ENCODE measurements at places on chromosomes 1 and 21. TPM values are rescaled to one million over a fixed set of nuclear protein-coding genes. Genes with fewer than 3 reads are reported as not detected.

HSD3B2 gene
- 0.18 TPM for polyA plus RNA-seq

OR2M2 gene
- polyA plus RNA-seq: not detected

CADM3 gene
- 1.5 TPM for polyA plus RNA-seq

DNA sequence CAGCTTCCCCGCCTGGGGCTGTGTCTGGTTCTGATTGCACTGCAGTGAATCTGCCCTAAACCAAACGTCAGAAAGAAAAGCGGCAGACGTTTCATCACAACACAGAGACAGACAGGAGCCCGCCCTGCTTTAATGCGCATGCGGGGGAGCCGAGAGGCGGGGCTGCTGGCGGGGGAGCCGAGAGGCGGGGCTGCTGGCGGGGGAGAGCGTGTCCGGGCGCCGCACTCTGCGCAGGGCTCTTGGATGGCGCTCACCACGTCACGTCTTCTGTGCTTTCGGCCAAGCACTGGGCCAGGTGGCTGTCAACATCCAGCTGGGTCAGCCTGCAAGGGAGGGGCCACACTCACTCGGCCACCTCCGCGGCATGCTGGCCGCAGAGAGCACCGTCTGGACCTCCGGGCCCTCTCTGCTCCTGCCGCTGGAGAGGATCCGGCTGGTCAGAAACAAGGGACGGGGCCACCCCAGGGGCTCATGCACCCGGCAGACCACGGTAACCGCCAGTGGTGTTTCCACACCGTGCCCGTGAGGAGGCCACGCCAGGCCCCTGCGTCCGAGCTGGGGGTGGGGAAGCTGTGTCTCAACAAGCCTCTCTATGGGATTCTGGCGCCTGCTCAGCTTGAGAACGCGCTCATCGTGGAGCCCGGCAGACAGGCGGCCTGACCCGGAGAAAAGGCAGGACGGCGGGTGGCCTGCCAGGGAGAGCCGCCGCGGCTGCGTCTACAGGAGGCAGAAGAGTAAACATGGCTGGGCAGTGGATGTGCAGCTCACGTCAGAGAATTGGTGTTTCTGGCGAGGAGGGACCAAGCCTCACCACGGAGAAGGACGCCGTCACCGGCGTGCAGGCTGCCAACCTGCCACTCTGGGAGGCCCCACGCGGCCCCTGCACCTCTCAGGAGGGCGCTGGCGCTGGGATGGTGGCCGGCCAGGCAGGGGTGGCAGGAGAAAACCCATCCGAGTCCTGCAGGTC lies 4.8 kb downstream of the FAAP20 start:
- DNase-seq: peak; percentile 93

DNA sequence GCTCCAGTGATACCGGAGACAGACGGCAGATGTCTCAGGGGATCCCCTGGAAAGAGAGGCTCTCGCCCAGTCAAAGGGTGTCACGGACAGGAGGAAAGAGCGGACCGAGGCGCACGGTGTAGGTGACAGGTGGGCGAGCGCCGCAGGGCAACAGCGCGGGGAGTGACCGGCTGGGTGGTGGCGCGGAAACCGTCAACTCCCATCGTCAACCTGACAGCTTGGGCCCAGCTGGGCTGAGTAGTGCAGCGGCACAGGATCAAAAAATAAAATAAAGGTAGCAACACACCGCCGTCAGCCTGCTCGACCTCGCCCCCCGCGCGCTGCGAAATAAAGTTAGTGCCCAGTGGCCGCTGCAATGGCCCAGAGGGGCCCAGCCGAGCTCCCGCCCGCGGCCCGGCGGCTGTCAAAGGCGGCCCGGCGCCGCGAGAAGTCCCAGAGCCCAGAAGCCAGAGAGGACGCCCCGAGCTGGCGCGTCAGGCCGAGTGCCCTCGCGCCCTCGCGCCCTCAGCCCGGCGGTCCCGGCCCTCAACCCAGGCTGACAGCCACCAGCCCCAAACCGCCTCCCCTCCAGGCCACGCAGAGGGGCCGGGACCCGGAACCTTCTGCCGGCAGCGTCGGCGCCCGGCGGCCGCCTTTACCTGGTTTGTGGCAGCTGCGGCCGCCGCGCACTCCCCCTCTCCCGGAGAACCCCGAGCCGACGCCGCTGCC lies at the start of gene LYST:
Gene LYST (minus strand): TSS at position 702 of the 708 bp plus-strand sequence. CDS start 36,489 bp downstream, outside the sequence.
- DNase-seq: peak; percentile 61

- peak; percentile 63 for DNase-seq
These were observed at the start of gene EPHB2 for GRCh38 chr1:22710701-22711049. Gene EPHB2 (plus strand): TSS chr1:22710839. CDS start chr1:22710983, 144 bp downstream.

DNA sequence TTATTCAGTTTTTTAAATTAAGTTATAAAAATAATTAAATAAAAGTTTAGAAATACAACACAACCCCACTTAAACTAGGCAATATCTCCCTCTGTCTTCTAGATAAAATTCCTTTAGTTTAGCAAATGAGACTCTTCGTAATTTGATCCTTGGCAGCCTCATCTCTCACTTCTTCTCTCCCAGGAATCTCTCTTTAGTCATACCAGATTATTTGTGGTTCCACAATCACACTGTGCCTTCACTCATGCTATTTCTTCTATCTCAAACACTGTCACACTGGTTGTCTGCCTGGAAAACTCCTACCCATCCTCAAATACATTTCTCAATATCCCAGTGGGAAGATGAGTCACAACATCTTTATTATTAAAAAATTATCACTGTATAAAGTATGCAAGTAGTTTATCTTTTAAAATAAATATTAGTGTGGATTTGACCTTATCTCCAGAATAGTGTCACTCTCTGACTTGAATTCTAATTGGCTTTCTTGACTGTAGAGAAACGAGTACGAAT lies 195.5 kb downstream of the KCNH1 start:
- no peak for DNase-seq

DNA sequence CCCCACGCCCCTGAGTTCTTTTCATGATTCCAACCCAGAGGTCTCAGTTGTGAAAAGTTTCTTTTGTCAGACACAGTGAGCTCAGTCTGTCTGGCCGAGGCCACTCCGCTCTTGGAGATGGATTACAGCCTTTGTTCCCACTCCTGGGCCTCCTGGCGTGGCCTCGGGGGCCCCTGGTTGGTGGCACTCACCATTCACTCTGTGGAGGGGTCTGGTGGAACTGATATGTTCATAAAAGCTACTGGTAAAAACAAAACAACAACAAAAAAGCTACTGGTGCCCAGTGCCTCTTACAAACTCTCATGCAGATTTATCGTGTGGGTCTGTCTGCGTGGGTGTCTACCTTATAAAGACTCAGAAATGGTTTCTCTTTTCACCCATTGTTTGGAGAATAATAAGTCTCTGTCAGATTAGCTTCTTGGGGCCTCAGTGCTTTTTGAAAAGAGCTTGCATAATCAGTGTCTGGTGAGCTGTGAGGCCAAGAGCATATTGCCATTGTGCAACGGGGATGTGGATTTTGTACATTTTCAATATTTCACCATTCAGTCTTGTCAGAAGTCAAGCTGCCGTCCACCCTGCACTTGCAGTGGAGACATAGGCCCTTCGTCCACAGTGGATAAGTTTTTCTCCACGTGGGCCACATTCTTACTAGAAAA lies 86.7 kb downstream of the GALNT2 start:
- DNase-seq: peak; percentile 45

GRCh38 chr1:167145965-167146364 lies 52.1 kb downstream of the STYXL2 start:
- no peak for DNase-seq

GRCh38 chr21:31142600-31142999 lies 104.3 kb upstream of the KRTAP19-8 start:
- no peak for DNase-seq

DNA sequence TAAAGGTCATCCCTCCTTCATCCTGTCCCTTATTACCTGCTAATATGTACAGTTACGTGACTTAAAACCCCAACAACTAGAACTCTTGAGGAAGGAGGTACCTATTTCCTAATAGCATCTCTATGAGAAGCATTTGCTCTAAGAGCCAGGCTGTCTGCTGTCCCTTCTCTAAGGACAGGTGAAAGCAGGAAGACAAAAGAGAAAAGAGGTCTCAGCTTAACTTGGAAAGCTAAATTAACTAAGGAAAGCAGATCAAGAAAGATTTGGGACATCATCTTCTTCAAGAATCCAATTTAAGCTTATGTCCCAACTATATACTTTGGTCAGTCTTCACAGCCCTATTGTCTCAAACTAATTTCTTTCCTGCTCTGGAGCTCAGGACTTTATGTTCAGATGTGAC lies 2.9 kb downstream of the EGLN1 start:
- no peak for DNase-seq

DNA sequence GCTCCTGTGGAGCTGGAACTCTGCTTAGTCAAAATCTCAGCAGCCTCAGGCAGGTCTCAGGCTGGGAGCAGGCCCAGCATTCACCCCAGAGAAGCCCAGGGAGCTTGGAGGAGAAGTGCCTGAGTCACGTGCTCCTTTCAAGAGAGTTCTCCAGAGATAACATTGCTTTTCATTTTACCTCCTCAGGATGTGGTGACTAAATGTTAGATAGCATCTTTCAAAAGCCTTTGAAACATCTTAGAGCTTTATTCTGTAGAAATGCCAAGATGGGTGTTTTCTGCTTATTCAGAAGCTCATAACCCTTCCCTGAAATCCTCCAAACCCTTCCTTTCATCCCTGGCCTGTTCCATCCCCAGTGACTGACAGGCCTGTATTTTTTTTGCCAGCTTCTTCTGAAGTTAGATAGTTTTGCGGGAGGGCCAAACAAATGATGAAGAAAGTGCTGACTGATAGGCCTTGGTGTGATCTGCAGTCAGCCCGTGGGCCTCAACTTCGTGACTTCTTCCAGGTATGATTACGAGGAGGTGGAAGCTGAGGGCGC lies 58.0 kb downstream of the PGM1 start:
- DNase-seq: no peak

GRCh38 chr1:39124282-39124681 lies 80.2 kb upstream of the MACF1 start:
- no peak for DNase-seq

DNA sequence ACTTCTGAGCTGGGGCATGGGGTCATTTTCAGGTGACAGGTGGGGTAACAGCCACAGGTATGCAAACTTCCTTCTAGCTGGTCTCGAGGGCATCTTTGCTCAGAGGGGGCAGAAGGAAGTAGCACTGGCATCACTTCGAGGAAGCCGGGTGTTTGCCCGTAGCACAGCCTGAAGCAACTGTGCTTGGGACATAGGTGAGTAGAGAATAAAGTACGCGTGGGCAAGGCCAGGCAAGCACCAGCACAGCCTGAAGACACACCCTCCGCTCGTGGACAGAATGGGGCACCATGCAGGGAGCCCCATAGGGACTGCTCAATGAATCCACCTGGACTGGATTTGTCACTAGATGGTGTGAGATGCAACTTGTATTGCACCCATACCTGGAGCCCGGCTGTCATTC lies 167.1 kb downstream of the KCNJ6 start:
- DNase-seq: no peak

DNA sequence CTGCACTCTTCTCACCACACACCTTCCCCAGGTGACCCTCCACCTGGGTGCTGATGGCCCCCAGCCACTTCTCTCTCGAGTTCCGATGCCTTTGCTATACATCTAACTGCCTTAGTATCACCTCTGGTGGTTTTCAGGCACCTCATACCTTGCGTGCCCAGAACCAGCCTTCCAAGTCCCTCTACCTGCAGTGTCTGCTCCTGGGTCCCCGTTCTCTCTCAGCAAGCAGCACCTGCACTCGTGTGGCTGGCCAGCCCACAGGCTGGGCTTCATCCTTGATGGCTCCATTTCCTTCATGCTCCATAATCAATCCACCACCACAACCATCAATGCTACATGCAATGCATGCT lies 49.2 kb upstream of the EDN2 start:
- DNase-seq: peak; percentile 24

DNA sequence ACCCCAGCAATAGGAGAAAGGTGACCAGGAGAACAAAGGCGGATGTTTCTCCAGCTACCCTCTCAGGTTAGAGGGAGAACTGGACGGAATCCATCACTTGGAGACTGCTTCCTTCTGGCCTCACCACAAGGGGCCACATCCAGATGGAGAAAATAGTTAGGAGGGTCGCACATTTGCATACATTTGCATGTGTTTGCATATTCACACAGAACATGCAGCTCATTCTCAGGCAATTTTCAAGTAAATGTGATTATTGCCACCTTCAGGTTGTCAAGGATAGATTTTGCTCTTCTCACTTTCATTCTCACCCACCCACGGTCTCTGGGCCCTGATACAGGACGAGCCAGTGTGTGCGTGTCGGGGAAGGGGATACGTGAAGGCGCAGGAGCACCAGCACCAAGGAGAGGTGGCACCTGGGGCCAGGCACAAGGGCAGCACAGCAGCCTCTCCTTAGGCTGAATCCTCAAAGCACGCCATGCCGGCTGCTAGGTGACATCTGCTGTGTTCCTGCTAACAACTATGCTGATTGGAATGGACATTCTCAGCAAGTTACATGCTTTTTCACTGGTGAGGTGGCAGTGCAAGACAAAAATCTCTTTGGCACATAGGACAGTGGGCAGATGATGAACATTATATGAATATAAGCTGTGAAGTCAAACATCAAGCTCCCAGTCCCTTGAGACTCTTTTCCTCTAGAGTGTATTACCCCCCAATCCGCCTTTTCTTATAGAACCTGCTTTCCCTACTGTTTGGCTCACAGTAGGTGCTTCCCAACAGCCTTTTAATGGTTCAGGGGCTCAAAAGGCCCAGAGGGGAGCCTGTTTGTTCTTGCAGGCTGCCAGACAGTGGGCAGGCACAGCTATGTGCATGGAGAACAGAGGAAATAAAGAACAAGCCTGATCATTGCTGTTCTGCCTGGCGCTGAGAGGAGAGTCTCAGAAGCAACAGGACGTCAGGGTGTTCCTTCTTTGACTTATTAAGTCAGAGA lies 14.3 kb downstream of the ACKR1 start:
- DNase-seq: no peak

DNA sequence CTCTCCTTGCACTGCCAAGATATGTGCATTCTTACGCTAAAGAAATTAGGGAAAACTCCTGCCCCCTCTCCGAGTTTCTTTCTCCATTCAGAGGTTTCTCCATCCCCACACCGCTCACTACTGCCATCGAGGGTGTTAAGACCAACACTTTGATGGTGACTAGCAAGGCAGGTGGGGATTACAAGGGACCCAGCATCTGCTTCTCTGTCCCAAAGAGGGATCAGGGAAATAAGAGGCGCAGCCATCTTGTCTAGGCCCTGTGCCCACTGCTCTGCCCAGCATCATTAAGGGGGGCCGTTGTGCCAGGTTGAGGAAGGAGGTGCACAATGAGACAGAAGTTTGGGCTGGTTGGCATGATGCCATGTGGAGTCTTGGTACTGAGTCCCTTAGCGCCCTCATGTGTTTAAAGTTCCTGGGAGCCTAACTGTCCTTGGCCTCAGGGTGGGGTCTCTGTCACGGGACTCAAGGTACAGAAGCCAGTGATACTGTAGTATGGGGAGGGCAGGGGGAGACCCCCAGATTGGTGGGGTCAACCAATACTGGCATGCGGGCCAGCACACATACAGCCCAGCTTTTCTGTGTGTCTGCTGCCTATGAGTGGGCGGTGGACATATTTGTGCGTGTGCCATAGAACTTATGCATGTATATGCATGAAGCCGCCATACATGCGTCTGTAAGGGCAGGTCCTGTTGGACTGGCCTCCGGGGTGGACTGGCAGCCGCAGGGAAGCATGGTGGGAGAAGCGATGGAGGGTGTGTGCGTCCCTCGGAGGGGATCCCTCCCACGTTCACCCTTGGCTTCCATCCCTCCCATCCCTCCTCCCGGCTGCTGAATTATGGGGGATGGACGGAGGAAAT lies 5.5 kb downstream of the EFNA3 start:
- DNase-seq: no peak

Measured in left lung (tissue), 14 donors.